ENCODE measurements at places on chromosomes 13 and 19. TPM values are rescaled to one million over a fixed set of nuclear protein-coding genes. Genes with fewer than 3 reads are reported as not detected.

The ZNF865 gene
- 2.2 TPM for polyA plus RNA-seq

The ZNF776 gene
- 4.7 TPM for polyA plus RNA-seq

The TEX101 gene
- polyA plus RNA-seq = not detected

The TBXA2R gene
- 0.47 TPM for polyA plus RNA-seq

The NMRK2 gene
- polyA plus RNA-seq = 69.3 TPM

The CD79A gene
- polyA plus RNA-seq = 0.47 TPM
